ENCODE measurements at places on chromosomes 6 and 20.

- DNase-seq = no peak
Observed at GRCh38 chr6:105695461-105695860, 292.6 kb upstream of the PREP start.

DNA sequence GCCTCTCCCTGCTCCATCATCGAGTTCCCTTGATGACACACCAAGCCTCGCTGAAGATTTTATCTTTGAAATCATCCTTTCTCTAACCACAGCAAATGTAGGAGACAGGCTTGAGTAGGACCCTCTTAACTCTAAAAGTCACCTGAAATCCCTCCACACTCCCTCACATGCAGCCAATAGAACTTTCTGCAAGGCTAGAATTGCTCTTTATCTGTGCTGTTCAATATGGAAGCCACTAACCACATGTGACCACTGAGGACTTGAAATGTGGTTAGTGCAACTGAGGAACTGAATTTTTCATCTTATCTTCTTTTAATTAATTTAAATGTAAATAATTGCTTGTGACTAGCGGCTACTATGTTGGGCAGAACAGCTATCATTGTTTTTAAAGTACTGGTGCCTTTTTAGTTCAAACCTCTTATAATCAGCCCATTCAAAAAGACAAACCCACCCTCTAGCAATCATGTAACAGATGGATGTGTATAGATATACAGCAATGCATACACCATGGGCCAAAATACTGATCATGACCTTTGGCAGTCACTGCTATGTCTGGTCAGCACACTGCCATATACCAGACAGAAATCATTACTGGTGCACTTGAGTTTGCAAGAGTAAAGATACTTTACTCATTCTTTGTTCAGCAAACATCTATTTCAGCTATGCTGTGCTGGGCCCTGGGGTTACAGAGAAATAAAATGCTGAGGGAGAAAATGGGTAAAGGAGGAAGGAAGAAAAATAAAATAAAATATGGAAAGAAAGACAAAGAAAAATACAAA is 50.0 kb downstream of the GFOD1 start:
- DNase-seq = no peak

DNA sequence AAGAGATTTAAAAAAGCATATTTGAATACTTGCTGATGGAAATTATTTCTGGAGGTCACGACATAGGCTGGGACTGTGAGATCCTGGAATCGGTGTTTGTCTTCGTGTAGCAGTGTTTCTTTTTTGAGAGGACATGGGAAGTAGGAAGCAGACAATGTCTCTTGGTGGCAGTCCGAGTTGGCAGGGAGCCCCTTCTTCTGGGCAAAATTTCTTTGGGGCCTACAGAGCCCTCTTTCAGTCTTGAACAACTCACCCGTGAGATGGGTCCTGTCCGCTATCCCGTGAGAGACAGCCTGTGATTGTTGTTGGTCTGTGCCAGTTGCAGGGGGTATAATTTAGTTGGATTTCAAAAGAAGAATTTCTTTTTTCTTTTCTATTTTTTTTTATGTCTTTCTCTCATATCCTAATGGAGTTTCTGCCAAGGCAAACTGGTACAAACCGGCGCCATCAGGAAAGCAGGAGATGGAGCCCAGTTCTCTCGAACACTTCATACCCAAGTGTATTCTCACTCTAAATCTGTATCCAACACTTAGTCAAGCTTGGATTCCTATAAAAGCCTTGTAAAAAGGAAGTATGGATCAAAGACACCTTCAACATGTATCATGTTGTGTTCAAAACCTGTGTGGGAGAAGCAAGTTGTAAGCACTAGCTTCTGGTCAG is 785.1 kb downstream of the MAFB start:
- DNase-seq = no peak

- DNase-seq = no peak
Observed at GRCh38 chr6:45816674-45817297, 198.9 kb downstream of the CLIC5 start.

- DNase-seq = peak; percentile 65
Observed at GRCh38 chr20:6142348-6142993, 19.6 kb upstream of the FERMT1 start.

- DNase-seq = no peak
Observed at GRCh38 chr20:46129955-46130481, 11.9 kb downstream of the CD40 start.

DNA sequence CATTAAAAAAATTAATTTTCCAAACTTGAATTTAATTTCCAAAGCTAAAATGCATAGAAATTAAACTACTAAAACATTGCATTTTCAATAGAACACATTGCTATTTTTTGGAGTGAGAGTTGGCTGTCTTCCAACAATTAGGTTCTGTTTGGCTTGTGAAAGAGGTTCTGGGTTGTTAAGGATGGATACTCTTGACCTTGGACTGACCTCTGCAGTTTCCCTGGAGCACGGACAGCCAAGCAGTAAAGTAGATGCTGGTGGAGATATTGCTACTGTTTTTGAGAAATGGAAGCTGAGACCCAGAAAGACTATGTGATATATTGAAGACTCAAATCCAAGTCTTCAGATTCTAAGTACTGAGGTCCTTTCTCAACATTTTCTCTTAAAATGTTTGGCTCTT is 95.9 kb upstream of the CHD6 start:
- no peak for DNase-seq

DNA sequence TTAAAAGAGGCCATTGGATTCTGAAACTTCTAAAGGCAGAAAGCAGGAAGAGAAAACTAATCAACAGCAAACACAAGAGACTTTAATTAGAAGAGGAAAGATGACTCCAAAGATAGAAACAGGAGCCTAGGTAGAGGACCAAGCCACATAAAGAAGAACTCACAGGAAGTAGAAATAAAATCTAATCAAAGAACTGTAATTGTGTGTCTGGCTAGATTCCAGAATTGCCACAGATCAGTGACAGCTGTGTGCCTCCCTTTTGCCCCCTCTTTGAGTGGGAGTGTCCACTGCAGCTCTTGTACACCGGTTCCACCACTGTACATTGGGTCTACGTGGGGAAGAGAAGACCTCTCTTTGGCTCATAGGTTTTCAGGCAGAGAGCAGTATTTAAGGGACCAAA is 22.3 kb upstream of the THEMIS start:
- no peak for DNase-seq

GRCh38 chr6:158373214-158373613 is 60.9 kb downstream of the TULP4 start:
- no peak for DNase-seq
